Activated naive CD4-positive, alpha-beta T cell treated with anti-CD3 and anti-CD28 coated beads for 36 hours (primary cell): ENCODE measurements at places on chromosomes 4 and X. TPM values are rescaled to one million over a fixed set of nuclear protein-coding genes. Genes with fewer than 3 reads are reported as not detected.

DNA sequence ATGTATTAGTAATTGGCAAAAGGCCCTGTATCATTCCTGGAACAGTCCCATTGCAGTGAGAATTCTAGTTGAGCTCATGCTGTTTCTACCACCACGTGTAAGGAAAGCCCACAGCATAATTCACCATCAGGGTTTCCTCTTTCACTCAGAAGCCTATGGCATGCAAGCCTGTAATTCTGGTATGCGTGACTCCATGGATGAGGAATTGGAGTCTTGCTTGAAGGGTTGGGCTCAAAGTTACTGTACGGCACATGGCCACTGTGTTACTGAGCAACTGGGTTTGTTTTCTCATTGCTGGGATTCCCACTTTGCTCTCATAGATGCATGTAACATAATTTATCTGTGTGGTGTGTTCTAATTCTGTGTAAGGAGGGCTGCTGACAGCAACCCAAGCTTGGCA, 132.3 kb upstream of the NR3C2 start:
- H3K27me3 ChIP-seq, result no peaks in the 10 kb centered on the region
- no peak for DNase-seq
- no peak overlapping the region for H3K4me3 ChIP-seq
- peaks cover 5% of the 10 kb centered on the region for H3K36me3 ChIP-seq
- no peak overlapping the region for H3K27ac ChIP-seq

LUZP4 gene
- not detected for total RNA-seq

GRCh38 chr4:110769578-110769977, 146.7 kb upstream of the PITX2 start:
- H3K36me3 ChIP-seq, result no peaks in the 10 kb centered on the region
- H3K4me3 ChIP-seq, result no peak overlapping the region
- no peaks in the 10 kb centered on the region for H3K4me1 ChIP-seq
- H3K27me3 ChIP-seq, result no peaks in the 10 kb centered on the region
- no peak overlapping the region for H3K27ac ChIP-seq
- no peak for DNase-seq

- DNase-seq, result no peak
- peaks cover 18% of the 10 kb centered on the region for H3K4me1 ChIP-seq
- H3K4me3 ChIP-seq, result no peak overlapping the region
- no peaks in the 10 kb centered on the region for H3K36me3 ChIP-seq
- no peaks in the 10 kb centered on the region for H3K27me3 ChIP-seq
Measured at GRCh38 chr4:102451266-102451665, 49.9 kb upstream of the NFKB1 start.

CXCL3 gene
- total RNA-seq, result not detected

- peaks cover 2% of the 10 kb centered on the region for H3K27me3 ChIP-seq
- no peak for DNase-seq
- no peaks in the 10 kb centered on the region for H3K36me3 ChIP-seq
- H3K4me3 ChIP-seq, result no peak overlapping the region
Measured at GRCh38 chr4:76784237-76784636, 113.7 kb downstream of the SOWAHB start.

GRCh38 chr4:55398461-55398860, 2.7 kb downstream of the TMEM165 start:
- H3K27ac ChIP-seq, result peak overlapping the region; percentile 75
- H3K4me3 ChIP-seq, result peak overlapping the region; percentile 90
- H3K36me3 ChIP-seq, result peaks cover 32% of the 10 kb centered on the region
- H3K4me1 ChIP-seq, result peaks cover 49% of the 10 kb centered on the region
- DNase-seq, result no peak
- H3K27me3 ChIP-seq, result no peaks in the 10 kb centered on the region

RTL9 gene
- total RNA-seq, result not detected

- peaks cover 1% of the 10 kb centered on the region for H3K36me3 ChIP-seq
- H3K27me3 ChIP-seq, result peaks cover 31% of the 10 kb centered on the region
- H3K27ac ChIP-seq, result no peak within 1 kb of the TSS
- no peak within 1 kb of the TSS for H3K4me3 ChIP-seq
- no peaks in the 10 kb centered on the region for H3K4me1 ChIP-seq
Measured at GRCh38 chrX:108736509-108737479, at the start of gene IRS4. Gene IRS4, minus strand, starts transcription at chrX:108736563.

- H3K27me3 ChIP-seq, result peaks cover 2% of the 10 kb centered on the region
- H3K4me3 ChIP-seq, result no peak overlapping the region
- no peaks in the 10 kb centered on the region for H3K36me3 ChIP-seq
- no peak for DNase-seq
- H3K27ac ChIP-seq, result peak overlapping the region; percentile 51
Measured at GRCh38 chr4:21888195-21888976, 60.2 kb downstream of the KCNIP4 start.

SYTL5 gene
- total RNA-seq, result not detected

- no peak overlapping the region for H3K27ac ChIP-seq
- peaks cover 45% of the 10 kb centered on the region for H3K36me3 ChIP-seq
- no peak overlapping the region for H3K4me3 ChIP-seq
- no peaks in the 10 kb centered on the region for H3K27me3 ChIP-seq
- DNase-seq, result no peak
Measured at GRCh38 chr4:103171006-103171405, 27.1 kb downstream of the CENPE start.

GRCh38 chr4:43103048-43103447, 210.5 kb downstream of the GRXCR1 start:
- no peak overlapping the region for H3K4me3 ChIP-seq
- H3K4me1 ChIP-seq, result no peaks in the 10 kb centered on the region
- no peaks in the 10 kb centered on the region for H3K36me3 ChIP-seq
- no peak overlapping the region for H3K27ac ChIP-seq
- no peaks in the 10 kb centered on the region for H3K27me3 ChIP-seq

GRCh38 chr4:56051029-56051709, 102.4 kb downstream of the CEP135 start:
- H3K4me1 ChIP-seq, result peaks cover 9% of the 10 kb centered on the region
- H3K36me3 ChIP-seq, result no peaks in the 10 kb centered on the region
- no peak for DNase-seq

DNA sequence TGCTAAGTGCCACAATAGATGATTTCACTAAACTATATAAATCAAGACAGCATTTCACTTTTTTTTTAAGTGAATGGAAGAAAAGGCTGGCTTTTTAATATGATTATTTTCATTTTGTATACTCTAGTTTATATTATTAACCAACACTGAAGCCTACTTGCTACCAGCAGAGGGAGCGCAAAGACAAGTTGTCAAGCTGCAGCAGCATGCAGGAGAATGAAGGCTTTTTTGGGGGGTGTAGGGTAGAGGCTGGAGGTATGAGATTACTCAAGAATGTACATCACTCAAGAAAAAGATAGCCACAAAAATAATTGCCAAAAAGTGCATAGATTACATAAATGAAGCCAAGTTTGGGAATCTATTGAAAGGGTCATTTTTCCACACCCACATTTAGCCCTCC, 519.5 kb downstream of the FGF13 start:
- H3K4me1 ChIP-seq, result no peaks in the 10 kb centered on the region
- no peak overlapping the region for H3K4me3 ChIP-seq
- no peaks in the 10 kb centered on the region for H3K27me3 ChIP-seq
- no peaks in the 10 kb centered on the region for H3K36me3 ChIP-seq
- H3K27ac ChIP-seq, result no peak overlapping the region

ODAPH gene
- total RNA-seq, result not detected

- H3K36me3 ChIP-seq, result peaks cover 4% of the 10 kb centered on the region
- H3K4me1 ChIP-seq, result peaks cover 71% of the 10 kb centered on the region
- no peak overlapping the region for H3K27ac ChIP-seq
- H3K27me3 ChIP-seq, result no peaks in the 10 kb centered on the region
Measured at GRCh38 chr4:184447664-184448063, 26.7 kb downstream of the IRF2 start.

FAT1 gene
- total RNA-seq, result 0.43 TPM

GRCh38 chr4:106627051-106627450, 258.5 kb upstream of the GIMD1 start:
- no peak overlapping the region for H3K4me3 ChIP-seq
- no peak for DNase-seq
- no peaks in the 10 kb centered on the region for H3K27me3 ChIP-seq
- H3K36me3 ChIP-seq, result no peaks in the 10 kb centered on the region
- H3K4me1 ChIP-seq, result no peaks in the 10 kb centered on the region

RNF175 gene
- total RNA-seq, result 1.4 TPM

CSAG1 gene
- not detected for total RNA-seq

DNA sequence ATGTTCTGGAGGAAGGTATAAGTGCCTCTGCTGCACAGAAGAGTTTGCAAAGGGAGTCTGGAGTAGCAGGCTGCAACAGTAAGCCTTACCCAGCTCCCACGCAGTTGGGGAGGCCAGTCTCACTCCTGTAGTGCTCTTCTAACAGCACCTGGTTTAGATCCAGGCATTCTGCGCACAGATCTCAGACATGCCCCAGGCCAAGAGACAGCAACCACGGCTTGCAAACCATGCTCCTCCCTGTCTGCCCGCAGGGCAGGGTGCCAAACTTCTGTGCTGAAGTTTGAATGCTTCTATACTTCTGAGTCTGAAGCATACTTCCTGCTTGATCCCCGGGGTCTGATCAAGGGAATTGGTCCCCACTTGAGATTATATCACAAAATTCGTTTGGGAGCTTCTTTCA, 106.3 kb downstream of the LINC00632 start:
- H3K4me1 ChIP-seq, result no peaks in the 10 kb centered on the region
- no peaks in the 10 kb centered on the region for H3K36me3 ChIP-seq
- H3K27me3 ChIP-seq, result no peaks in the 10 kb centered on the region
- DNase-seq, result no peak
- H3K27ac ChIP-seq, result no peak overlapping the region
- H3K4me3 ChIP-seq, result no peak overlapping the region

DNA sequence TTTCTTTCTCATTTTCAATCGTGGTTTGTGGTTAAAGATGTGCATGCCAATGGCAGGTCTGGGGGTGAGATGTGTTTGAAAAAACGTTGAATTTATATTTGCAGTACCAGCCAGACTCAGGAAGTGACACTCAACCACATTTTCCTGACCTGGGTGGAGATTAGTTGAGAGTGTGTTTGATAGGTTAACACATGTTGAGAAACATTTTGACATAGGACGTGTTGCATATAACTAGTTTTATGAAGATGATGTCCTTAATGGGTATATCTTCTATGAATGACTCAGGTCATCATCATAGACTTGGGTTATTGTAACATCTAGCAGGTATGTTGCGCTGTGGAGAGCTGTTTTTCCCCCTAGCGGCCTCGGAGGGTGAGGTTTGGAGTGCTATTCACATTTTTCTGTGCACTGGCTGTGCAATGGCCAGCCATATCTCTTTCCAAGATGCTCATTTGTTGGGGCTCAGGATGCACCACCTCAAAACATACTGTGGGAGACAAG, 21.7 kb upstream of the CD38 start:
- peak overlapping the region; percentile 83 for H3K27ac ChIP-seq
- H3K4me1 ChIP-seq, result peaks cover 44% of the 10 kb centered on the region
- DNase-seq, result peak; percentile 89

ZNF275 gene
- total RNA-seq, result 11.5 TPM

DNA sequence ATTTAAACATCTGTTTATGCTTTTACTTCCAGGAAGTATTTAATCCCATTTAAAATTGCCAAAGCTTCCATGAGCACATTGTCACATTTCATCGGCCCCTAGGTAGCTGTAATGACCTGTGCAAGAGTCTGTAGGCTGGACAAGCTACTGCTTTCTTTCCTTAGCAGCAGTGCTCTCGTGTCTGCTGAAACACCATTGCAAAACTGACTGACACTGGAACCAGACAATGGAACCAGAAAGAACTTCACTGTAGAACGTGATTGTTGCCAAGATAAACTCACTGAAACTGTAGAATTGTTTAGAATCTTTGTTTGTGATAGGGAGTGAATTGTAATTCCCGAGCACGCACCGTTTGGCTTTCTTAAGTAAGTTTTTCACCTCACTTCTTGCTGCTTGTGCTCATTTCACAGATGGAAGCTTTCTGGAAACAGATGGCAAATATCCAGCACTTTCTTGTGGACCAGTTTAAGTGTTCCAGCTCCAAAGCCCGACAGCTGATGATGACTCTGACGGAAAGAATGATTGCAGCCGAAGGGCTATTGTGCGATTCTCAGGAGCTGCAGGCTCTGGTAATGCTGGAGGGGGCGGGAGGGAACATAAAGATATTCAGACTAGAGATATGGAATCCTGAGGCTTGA, 36.9 kb downstream of the EVC start:
- no peak overlapping the region for H3K4me3 ChIP-seq
- H3K36me3 ChIP-seq, result no peaks in the 10 kb centered on the region
- DNase-seq, result no peak
- H3K27ac ChIP-seq, result no peak overlapping the region
- no peaks in the 10 kb centered on the region for H3K27me3 ChIP-seq
- no peaks in the 10 kb centered on the region for H3K4me1 ChIP-seq

DKK2 gene
- not detected for total RNA-seq

AMTN gene
- not detected for total RNA-seq

DNA sequence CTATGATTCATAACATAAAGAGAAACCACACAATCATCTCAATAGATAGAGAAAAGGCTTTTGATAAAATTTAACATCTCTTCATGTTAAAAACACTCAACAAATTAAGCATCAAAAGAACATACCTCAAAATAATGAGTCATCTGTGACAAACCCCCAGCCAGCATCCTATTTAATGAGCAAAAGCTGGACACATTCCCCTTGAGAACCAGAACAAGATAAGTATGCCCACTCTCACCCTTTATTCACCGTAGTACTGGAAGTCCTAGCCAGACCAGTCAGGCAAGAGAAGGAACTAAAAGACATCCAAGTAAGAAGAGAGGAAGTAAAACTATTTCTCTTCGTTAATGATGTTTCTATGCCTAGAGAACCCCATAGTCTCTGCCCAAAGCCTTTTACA, 507.2 kb downstream of the PABPC4L start:
- H3K27ac ChIP-seq, result no peak overlapping the region
- H3K4me1 ChIP-seq, result no peaks in the 10 kb centered on the region
- no peak for DNase-seq

SSX4B gene
- total RNA-seq, result not detected

CLDN22 gene
- total RNA-seq, result not detected

DNA sequence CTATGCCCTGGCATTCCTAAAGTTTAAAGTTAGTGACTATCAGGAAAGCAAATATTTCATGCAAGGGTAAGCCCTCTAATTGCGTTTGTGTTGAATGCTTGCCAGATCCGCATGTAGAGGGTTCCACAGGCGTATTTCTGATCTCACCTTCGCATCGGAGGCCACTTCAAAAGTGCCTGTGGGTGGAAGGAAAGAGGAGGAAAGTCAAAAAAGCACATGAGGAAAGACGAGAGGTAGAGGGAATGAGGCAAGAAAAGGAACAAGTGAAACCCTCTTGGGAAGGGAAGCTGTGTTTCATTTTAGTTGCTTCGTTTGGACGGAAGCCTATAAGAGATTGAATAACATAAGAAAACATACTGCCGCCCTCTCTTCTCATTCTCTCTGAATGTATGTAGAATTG, 628.8 kb downstream of the SPRY1 start:
- DNase-seq, result no peak
- no peaks in the 10 kb centered on the region for H3K4me1 ChIP-seq
- no peaks in the 10 kb centered on the region for H3K36me3 ChIP-seq
- H3K27ac ChIP-seq, result no peak overlapping the region

DNA sequence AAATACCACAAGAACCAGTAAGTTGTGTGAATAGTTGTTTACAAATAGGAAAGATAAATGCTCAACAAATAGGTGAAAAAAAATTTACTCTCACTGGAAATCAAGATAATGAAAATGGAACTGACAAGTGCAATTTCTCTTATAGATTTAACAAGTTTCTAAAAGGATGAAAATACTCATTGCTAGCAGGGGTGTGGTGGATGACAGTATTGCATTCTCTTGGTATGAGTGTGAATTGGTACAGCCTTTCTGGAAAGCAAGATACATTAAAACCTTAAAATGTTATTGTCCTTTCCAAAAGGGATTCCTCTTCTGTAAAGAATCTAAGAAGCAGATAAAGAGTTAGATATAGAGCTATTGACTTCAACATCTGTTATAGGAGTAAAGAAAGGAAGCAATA, 240.0 kb upstream of the RPS6KA3 start:
- peaks cover 6% of the 10 kb centered on the region for H3K4me1 ChIP-seq
- no peak overlapping the region for H3K27ac ChIP-seq
- no peaks in the 10 kb centered on the region for H3K36me3 ChIP-seq
- no peak for DNase-seq
- H3K27me3 ChIP-seq, result peaks cover 9% of the 10 kb centered on the region
